ENCODE measurements at places on chromosomes 2 and 18.

- no peak for DNase-seq
Measured at GRCh38 chr2:15943378-15944280, 3.3 kb downstream of the MYCN start.

- DNase-seq = no peak
Measured at GRCh38 chr2:217065695-217066405, 206.0 kb upstream of the TNP1 start.

DNA sequence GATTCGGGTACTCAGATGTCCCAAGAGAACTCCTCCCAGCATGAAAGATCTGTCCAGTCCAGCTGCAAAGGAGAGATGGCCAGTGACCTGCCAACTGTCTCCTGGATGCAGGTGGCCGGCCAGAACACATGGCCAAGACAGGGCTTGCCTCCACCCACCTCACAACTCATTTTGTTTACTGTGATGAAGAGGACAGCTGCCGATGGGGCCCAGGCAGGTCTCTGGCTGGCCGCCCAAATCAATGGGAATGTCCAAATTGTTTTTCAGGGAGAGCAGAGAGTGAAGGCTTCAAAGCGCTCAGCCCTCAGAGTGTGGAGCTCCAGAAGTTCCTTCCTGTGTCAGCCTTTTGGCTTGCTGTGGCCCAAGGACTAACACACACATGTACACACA is 41.9 kb downstream of the FOSL2 start:
- DNase-seq = no peak

DNA sequence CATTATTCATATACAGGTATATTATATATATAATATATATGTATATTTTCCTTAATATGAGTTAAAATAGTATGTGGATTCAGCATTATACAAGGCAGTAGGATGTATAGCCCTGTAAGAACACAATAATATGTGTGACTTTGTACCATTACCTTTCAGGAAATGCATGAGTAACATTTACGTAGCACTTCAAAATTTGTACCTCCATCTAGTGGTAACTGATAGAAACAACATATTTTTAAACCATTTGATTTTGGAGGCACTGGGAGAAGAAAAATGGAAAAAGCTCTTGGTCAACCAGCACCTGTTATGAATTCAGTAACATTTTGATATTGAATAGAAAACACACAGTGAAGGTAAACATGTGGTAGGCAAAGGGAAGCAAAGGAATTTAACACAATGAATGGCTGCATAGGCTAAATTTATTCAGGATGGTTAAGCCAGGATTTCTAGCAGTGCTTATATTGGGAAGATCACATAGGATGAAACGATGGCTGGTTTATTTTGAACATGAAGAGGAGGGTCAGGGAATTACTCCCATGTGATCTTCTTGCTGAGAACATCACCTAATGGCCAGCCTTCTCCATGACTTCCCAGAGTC is 565.5 kb downstream of the CCDC85A start:
- no peak for DNase-seq

DNA sequence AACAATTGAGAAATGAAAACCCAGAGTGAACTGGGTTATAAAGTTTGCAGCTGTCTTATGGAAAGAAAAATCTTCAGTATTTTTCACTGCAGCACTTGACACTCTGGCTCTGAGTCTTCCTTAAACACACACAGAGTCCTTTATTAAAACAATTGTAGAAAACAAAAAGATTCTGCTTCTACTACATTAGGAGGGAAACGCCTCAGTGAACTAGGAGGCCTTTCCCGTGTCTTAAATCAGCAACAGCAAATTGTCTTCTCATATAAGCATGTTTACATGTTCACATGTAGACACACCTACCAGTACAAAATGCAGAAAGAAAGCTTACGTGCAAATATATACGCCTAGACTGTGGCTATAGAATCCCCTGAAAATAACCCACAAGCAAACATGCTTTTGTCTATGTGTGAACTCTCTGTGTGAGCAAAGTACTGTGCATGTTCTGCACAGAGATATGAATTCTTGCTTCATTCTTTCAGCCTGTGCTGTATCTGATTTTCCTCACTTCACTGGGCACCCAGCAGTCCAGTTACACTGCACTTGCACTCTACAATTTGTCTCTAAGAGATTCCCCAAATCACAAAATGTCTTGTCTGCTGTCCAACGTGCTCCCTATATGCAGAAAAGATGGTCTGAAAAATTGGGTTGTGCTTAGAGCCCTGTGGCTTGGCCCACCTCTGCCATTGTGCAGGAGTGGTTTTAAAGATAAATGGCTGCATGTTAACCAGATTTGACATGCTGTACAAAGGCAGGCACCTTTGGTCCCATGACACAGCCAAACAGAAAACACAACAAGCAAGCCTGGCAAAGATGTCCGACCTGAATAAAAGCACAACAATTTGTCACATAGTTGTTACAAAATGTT is 24.5 kb downstream of the ZEB2 start:
- DNase-seq = peak; percentile 28

DNA sequence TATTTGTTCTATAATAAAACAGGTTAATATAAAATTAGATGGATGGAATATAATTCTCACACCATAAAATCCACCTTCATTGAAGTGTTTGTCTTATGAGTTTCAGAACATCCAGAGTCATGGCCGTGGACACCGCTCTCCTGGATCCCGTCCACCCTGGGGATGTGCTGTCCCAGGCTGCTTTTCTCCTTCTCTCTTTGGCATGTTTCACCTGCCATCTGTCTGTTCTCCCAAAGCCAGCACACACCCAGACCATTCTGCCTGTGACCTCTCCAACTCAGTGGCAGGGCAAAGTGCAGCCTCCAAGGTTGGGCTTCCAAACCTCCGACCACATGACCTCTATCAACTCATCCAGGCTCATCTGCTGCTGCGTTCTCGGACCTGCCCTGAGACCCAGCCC is 104.7 kb downstream of the MYT1L start:
- DNase-seq = no peak

DNA sequence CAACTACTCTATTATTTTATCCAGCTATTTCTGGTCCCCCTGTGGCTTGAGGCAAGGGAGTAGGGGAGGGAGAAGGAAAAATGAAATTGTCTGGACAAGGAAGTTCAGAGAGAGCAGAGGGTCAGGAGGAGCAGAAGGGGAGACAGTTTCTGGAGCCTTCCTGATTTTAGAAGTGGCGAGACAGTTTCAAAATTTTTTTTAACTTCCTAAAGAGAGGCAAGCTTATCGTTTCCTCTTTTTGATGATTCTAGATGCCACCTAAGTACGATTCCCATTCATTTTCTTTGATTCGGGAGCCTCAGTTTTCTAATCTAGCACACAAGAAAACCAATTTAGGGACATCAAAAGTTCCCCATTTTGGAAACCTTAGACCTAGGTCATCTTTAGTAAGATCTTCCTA is 96.9 kb upstream of the B3GNT2 start:
- DNase-seq = no peak

- peak; percentile 9 for DNase-seq
Measured at GRCh38 chr2:181367906-181368435, 89.2 kb upstream of the ITGA4 start.

DNA sequence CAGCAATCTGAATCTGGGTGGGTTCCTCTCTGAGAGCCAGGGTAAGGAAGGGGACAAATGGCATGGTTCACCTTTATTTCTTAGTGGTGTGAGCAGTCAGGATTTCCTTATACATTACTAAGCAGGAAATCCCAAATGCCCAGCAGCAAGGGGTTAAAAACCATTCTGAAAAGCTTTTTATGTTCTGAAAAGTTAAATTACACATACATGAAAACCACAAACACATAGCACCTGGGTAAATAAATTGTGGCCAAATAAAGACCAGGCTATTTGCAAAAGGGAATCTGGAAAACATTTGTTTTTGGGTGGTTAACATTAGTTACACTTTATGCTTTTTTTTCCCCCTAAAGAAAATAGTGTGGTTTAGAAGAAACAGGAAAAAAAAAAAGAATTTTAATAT is 156.1 kb downstream of the AGPS start:
- no peak for DNase-seq

GRCh38 chr18:77263466-77263763 is 13.8 kb downstream of the GALR1 start:
- DNase-seq = no peak

DNA sequence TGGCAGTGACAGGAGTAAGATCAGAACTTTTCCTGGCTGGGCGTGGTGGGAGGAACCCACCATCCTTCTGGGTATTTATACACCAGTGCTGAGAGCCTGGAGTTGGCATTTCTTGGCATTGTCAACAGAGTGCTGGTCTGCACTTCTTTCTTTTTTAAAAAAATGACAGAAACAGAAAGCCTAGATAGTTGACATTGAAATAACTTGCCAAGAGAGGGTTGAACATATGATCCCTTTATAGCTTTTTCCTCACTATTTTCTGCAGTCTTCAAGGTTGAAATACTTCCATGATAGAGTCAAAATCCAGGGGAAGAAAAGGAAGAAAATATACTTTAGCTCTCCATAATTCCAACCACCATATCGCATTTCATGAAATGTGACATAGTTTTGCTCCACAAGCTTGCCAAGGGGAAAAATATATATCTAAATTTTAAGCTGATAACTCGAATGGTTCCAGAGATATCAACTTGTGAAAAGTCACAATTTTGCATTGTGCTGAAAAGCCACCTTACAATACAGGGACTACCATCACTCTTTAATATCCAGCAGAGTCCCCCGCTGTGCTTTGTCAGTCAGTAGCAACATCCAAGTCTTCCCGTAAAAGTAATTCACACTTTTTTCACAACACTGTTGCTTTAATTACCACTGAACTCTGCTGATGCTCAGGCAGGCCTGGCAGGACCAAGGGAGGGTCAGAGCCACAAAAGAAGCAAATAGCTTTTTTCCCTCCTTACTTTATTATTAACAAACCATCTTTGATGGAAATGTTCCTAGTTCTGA is 764.9 kb upstream of the FANCL start:
- no peak for DNase-seq

DNA sequence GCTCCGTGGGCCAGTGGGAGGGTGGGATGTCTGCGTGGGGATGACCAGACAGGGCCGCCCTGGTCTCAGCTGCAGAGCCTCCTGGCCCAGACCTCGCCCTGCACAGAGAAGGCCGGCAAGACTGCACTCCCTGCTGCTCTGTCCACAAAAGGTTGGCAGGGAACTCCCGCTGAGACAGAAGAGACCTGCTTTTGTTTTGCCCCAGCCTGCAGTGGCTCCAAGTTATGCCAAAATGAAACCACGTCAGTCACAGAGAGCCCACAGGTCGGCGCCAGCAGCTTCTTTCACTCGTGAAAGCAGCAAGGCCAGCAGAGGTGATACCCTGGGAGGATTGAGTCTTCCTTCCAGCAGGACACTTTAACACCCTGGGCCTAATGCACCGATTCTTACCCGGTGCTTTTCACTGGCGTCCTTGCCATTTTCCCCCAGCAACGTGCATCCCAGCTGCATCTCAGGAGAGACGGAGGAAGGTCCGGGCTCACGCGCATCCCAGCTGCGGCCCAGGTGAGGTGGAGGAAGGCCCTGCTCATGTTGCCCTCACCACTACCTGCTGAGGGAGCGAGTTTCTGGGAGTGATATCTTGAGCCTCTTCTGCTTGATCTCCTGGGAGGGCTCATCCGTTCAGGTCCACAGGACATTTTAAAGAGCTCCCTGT is 22.1 kb upstream of the CTDP1 start:
- DNase-seq = no peak

GRCh38 chr2:64479259-64480117 is 25.5 kb downstream of the LGALSL start:
- DNase-seq = no peak

- DNase-seq = no peak
Measured at GRCh38 chr2:216720722-216721121, 25.4 kb upstream of the IGFBP5 start.

DNA sequence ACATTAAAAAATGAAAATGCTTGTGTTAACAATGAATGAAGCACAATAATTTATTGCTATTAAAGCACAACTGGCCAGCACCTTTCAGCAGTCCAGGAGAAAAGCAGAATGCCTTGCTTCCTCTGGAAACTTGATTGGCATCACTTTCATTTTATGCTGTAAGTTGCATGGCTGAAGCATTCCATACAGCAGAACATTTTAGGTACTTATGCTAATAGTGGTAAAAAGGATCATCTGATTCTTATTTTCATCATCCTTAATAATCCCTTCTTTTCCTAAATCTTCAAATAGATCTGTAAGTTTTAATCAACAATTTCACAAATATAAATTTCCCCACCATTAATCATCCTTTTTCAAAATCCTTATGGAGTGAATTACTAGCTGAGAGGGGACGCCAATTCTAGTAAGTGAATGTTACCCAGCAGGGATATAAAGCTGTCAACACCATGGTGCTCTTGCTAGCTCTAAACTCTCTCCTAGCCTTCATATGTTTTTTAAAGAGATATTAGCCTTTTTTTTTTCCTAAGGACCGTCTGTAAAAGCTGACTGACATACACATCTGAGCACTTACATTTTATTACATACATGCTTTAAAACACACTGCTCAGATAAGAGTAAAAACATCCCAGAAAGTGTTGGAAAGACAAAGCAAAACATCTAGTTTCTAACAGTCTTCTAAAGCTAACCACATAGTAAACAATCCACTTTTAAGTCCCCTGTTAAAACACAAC is 5.3 kb downstream of the SATB2 start:
- no peak for DNase-seq

- DNase-seq = no peak
Measured at GRCh38 chr2:70191244-70191735, 471 bp upstream of the C2orf42 start.

- DNase-seq = peak; percentile 34
Measured at GRCh38 chr2:7994397-7994951, 687.4 kb upstream of the ID2 start.

DNA sequence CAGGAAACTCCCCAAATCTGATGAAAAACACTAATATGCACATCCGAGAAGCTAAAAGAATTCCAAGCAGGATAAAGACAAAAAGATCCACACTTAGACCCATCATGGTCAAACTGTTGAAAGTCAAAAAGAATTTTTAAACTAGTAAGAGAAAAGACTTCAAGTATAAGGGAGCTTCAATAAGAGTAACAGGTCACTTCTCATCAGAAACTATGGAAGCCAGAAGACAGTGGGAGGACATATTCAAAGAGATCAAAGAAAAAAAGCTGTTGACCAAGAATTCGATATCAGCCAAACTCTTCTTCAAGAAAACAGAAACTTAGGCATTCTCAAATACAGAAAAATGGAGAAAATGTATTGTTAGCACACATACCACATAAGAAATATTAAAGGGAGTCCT is 50.4 kb downstream of the ZC3H8 start:
- no peak for DNase-seq

DNA sequence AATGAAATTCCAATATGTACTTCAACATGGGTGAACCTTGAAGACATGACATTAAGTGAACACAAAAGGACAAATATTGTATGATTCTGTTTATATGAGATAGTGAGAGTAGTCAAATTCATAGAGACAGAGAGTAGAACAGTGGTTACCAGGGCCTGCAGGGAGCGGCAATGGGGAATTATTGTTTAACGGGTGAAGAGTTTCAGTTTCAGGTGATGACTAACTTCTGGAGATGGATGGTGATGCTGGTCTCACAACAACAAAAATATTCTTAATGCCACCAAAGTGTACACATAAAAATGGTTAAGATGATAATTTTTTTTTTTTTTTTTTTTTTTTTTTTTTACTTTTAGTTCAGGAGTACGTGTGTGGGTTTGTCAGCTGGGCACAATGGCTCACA is 109.4 kb upstream of the TMEM200C start:
- DNase-seq = no peak
